ENCODE measurements at places on chromosomes 1 and 21.

GRCh38 chr1:4684136-4684535 lies 29.7 kb downstream of the AJAP1 start:
- no peak for DNase-seq

DNA sequence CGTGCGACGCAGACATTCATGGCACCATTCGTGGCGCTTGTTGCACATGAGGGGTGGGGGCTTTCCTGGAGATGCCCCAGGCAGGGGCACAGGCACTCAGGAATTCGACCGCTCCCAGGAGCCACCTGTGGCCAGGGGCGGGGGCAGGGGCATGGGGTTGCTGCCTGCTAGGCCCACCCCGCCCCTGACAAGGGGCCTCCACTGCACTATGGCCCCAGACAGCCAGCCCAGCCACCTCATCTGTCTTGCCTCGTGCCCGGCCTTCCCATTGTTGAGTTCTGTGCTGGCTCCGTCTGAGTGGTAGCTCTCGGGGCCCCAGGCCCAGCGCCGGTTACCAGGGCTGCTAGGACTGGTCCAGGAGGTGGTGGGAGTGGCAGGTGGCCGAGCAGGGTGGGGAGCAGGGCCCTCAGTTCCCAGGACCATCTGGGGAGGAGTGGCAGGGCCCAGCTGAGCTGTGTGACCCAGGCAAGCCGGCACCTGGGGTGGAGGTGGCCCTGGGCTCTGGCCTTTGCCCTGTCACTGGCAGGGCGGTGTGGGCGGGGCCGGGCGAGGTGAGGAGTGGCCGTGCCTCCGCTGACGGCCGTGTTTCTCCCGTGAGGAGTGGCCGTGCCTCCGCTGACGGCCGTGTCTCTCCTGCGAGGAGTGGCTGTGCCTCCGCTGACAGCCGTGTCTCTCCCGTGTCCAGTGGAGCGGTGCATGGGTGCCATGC lies 1.9 kb downstream of the PLCH2 start:
- no peak for DNase-seq

DNA sequence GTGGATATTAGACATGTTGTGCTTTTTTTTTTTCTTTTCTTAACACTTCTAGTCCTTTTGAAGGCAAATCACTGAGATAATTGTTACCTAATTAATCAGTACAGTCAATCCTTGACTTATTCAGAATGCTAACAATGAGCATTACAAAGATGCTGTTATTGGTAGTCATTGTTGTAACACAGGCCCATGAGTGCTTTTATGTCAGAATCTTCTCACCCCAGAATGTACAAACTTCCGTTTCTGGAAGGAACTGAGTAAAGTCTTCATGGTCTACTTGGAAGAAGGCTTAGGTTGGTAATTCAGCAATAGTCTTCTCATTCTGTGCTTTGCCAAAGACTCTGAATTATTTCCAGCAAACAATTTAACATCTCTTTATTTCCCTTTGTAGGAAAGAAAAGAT lies 3.1 kb downstream of the KCNK1 start:
- no peak for DNase-seq

GRCh38 chr1:51284487-51284954 lies 45.8 kb downstream of the TTC39A start:
- no peak for DNase-seq

All from non-pigmented ciliary epithelial cell (primary cell).